Effector memory CD8-positive, alpha-beta T cell (primary cell): ENCODE measurements at places on chromosomes 16 and 17.

DNA sequence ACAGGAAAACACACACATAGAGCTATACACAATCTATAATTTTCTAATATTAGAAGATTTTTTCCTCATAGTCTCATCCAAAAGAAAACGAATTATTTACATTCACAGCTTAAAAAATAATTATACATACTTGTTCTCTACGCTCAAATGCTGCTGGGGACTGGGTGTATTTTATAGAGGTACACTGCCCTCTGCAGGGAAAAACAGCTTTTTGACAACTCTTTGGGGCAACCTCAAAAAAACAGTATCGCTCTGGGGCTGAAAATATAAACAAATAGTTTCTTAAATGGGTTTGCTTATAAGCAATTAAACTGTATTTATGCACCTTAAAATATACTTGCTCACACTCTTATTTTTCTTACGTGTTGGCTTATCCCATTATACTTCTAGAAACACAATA is 261.8 kb upstream of the PSMD7 start:
- no peak for DNase-seq

GRCh38 chr16:48317614-48318315 is 67.4 kb downstream of the SIAH1 start:
- DNase-seq: no peak

GRCh38 chr16:81237282-81237681 is 1.2 kb upstream of the BCO1 start:
- DNase-seq: no peak

DNA sequence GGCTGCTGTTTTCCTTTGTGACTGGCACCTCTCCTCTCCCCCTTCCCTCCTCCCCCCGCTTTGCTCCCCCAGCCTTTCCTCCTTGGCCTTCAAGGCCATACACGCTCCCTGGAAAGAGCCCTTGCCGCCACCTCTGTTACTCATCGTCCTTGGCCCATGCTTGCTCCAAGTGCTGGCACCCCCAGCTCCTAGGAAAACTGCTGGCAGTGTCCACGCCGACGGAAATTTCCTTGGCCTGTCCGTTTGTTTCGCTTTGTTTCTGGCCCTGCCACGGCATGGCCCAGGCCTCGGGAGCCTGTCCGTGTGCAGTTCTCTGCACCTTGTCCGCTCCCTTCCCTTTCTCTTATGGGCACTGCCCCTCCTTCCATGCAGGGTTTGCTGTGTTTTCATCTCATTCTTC is 18.0 kb downstream of the CA5A start:
- DNase-seq: no peak

GRCh38 chr17:44398692-44399691 is 9.5 kb upstream of the ITGA2B start:
- no peak for DNase-seq
